ENCODE measurements at places on chromosomes 5 and 9.

- ATAC-seq: no peak
These were observed 90.6 kb downstream of the VCAN start for GRCh38 chr5:83562071-83562606.

- no peak for ATAC-seq
These were observed 56.7 kb downstream of the MAPKAP1 start for GRCh38 chr9:125650271-125650737.

- no peak for ATAC-seq
These were observed 153.6 kb upstream of the CD180 start for GRCh38 chr5:67350185-67350584.

GRCh38 chr5:125575891-125576505, 829.6 kb upstream of the ZNF608 start:
- ATAC-seq: no peak

GRCh38 chr5:177332896-177333260, 18.6 kb downstream of the LMAN2 start:
- ATAC-seq: no peak

GRCh38 chr9:133374612-133375115, 1.2 kb downstream of the SURF4 start:
- ATAC-seq: no peak

DNA sequence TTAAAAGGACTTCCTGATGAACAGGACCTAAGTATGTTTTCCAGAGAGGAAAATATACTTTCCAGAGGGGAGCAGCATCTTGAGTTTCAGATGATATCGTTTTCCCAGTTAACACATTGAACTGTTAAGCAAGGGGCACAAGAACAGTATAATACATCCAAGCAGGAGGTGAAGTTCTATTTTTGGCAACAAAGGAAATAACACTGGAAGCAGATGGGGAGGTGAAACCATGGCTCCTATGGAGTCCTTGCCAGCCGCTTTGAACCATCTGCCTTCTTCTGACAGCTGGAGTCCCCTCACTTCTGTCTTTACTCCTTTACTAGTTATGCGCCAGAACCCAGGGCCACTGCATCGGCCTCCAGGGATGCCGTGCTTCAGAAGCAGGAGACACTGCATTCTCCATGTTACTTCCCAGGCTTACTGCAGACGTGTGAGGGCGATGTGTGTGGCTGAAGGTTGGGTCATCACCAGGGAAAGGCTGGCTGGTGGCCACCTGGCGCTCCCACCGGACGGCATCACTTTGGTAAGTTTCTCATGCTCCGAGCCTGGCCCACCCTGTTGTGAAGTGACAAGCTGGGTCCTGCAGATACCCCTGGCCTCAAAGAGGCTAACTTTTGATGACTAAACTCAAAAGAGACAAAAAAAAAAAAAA, 77.8 kb downstream of the TTLL11 start:
- no peak for ATAC-seq

GRCh38 chr9:121853617-121854395, 202.4 kb downstream of the DAB2IP start:
- no peak for ATAC-seq

DNA sequence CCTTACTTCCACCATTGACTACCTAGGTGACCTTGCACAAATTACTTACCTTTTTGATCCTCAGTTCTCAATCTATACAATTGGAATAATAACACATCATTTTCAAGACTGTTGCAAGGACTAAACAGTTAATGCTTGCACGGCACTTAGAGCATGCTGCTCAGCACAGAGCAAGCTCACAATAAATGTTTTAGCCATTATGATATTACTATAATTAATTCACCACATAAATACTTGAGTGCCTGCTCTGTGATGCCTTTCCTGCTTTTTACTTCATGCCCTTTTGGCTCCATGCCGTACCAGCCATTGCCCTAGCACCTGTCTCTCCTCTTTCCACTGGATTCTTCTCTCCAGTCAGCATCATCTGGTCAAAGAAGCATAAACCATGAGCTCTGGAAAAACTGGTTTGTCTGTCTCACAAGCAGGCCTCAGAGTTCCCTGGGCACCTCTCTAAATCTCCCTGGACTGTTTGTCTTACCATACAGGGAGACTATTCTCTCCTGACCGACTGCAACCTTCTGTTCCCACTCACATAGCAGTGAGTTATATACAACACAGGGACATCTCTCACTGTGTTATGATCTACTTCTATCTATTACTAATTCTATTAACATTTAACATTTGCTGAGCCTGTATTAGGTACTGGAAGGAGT, 260.4 kb upstream of the ADRA1B start:
- no peak for ATAC-seq

- no peak for ATAC-seq
These were observed 712.3 kb upstream of the WWC1 start for GRCh38 chr5:167578977-167579692.

GRCh38 chr5:82799361-82800077, 277.7 kb downstream of the TMEM167A start:
- ATAC-seq: no peak

DNA sequence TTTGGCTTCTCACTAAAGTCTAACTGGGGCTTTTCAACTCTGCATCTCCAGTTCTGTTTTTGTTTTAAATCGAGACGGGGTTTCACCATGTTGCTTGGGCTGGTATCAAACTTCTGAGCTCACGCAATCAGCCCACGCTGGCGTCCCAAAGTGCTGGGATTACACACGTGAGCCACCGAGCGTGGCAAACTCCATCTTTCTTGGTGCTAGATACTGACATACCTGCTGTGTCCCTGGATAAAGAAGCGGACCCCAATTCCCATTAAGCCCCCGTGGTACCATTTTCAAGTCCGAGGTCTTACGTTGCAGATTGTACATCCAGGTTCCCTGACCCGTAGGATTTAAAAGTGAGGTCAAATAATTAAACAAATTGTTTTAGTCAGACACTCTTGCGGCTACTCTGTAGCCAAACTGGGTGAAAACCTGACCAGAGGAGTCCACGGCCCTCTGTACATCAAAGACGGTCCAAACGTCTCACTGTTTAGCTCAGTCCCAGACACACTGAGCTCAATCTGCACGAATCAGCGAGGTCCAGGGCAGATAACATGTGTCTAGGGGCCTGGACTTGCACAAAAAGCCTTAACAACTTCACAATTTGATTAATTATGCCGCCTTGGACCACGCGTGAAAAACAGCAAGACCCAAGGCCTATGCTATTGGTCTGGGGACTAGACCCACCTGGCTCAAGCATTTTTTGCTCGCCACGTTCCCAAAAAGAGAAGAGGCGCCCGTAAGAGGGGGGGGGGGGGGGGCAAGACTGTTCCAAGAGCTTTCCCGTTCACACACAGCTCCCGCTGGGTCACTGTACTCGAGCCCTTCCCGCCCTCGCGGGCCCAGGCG, 727 bp upstream of the DNAJA1 start:
- ATAC-seq: peak; percentile 68

GRCh38 chr5:113607361-113607760, 93.9 kb downstream of the YTHDC2 start:
- no peak for ATAC-seq

DNA sequence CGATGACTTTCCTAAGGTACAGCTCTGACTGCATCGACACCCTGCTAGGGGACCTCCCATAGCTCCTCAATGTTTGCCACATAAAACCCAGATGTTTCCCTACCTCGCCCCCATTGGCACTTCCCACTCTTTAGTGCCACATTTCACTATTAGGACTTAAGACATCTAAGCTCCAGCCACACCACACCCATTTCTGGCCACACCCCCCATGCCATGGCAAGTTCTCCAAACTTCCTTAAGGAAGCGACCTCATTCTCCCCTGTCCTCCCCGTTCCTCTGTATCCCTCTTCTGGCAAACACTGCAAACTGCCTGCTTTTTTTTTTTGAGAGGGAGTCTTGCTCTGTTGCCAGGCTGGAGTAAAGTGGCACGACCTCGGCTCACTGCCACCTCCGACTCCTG, 62.9 kb downstream of the USP20 start:
- ATAC-seq: peak; percentile 50

DNA sequence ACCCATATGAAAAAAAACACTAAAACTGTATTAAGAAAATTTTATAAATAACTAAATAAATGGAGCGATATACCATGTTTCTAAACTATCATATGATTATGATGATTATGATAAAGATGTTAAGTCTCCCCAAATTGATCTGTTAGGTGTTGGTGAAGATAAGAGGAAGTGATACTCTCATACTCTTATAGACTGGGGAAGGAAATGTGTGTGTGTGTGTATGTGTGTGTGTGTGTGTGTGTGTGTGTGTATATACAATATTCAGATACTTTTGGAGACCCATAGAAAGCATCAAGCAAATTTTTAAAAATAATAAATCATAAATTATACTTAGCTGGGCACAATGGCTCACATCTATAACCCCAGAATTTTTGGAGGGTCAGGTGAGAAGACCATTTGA, 62.9 kb downstream of the TMEM232 start:
- ATAC-seq: no peak

DNA sequence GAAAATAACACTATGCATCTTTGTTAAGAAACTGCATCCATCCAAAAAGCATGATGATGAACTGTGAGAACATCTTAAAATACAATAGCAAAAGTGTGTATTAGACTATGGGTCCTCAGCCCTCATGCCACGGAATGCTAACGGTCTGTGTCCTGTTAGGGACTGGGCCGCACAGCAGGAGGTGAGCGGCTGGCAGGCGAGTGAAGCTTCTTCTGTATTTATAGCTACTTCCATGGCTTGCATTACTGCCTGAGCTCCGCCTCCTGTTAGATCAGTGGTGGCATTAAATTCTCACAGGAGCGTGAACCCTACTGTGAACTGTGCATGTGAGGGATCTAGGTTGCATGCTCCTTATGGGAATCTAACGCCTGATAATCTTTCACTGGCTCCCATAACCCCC, 129.8 kb downstream of the NXNL2 start:
- ATAC-seq: no peak

GRCh38 chr5:110925916-110926315, 145.6 kb upstream of the TSLP start:
- no peak for ATAC-seq

DNA sequence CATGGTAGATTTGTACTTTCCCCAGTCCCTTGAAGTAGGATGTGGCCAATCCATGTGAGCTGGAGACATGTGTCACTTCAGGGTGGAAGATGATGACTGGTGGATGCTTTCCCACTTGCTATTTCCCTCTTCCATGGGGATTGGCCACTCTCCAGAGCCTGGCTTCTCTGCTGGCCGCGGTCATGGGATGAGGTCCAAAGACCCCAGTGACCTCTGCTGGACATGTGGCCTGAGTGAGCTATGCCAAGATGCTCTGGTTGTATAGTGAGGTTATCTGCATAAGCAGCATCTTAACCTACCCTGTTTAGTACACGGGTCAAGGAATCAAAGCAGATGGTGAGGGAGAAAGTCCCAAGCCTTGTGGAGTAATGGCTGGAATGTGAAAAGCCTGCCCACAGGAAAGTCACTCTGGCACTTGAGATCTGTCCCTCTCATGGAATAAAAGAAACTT, 47.1 kb downstream of the SH3PXD2B start:
- no peak for ATAC-seq

DNA sequence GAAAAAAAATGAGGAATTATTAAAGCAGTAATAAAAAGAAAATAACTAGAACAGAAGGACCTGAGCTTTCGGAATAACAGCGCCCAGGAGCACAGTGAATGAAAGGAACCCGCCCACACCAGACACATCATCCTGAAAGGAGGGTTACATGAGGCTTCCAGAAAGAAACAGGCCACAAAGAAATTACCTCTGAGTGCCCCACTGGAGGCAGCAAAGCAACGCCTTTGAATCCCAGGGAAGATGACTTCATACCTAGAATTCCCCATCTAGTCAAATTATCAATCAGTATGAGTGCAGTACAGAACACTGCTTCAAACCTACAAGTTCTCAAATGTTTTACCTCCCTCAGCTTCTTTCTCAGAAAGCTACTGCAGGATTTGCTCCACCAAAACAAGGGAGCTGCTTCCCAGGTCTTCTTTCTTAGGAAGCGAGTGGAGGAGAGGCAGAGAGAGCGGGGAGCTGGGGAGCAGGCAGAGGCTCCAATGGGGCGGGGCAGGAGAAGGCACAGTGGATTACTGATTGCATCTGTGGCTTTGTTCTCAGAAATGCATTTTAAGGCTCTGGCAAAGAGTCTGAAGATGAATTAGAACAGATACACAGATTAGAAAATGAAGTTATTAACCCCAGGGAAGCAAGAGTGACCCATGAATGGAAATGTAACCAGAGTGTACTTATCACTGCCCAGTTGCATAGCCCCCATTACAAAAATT, 87.1 kb downstream of the SEMA4D start:
- no peak for ATAC-seq

GRCh38 chr5:100542086-100542485, 6.9 kb downstream of the FAM174A start:
- ATAC-seq: no peak

DNA sequence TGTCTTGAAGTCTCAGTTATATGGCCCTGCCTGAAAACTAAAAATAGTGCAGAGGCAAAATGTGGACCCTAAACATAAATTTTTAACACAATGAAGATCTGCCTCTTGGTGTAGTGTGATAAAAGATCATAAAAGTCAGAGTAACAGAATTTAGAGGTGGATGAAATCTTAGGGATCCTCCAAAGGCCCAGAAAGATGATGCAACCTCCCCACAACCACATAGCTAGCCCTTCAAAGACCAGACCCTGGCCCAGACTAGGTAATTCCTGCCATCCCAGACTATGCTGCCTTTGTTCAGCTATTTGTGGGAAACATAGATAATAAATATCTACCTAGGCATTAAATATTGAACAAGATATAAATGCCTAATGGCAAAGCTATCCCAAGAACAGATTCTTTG, 15.3 kb downstream of the KLF9 start:
- no peak for ATAC-seq

GRCh38 chr5:94442991-94443390, 175.4 kb downstream of the KIAA0825 start:
- ATAC-seq: no peak

- no peak for ATAC-seq
These were observed 134.9 kb upstream of the ADCY2 start for GRCh38 chr5:7261049-7261448.

DNA sequence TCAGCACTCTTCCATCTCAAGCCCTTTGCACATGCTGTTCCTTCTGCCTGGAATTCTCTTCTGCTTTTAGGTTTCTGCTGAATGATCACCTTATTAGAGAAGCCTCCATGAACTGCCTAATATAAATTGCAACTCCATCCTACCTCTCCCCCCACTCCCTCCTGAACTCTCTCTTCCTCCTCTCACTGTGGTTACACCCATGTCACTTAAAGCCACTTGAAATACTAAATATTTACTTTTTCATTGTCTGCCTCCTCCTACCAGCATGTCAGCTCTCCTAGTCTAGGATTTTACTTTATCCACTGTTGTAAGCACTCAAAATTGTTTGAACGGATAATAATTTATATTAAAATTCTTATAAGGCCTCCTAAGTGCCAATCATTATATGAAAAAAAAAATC, 43.8 kb downstream of the ACTL7B start:
- no peak for ATAC-seq

DNA sequence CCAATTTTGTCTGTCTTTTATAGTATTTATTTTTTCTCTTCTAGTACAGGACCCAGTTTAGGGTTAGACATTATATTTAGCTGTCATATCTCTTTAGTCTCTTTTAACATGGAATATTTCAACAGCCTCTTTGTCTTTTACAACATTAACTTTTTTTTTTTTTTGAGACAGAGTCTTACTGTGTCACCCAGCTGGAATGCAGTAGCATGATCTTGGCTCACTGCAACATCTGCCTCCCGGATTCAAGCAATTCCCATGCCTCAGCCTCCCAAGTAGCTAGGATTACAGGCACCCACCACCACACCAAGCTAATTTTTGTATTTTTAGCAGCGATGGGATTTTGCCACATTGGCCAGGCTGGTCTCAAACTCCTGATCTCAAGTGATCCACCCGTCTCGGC, 90.1 kb downstream of the ADAMTS6 start:
- no peak for ATAC-seq
